Renal cortical epithelial cell (primary cell): ENCODE measurements at places on chromosomes 16 and 17. TPM values are rescaled to one million over a fixed set of nuclear protein-coding genes. Genes with fewer than 3 reads are reported as not detected.

DNA sequence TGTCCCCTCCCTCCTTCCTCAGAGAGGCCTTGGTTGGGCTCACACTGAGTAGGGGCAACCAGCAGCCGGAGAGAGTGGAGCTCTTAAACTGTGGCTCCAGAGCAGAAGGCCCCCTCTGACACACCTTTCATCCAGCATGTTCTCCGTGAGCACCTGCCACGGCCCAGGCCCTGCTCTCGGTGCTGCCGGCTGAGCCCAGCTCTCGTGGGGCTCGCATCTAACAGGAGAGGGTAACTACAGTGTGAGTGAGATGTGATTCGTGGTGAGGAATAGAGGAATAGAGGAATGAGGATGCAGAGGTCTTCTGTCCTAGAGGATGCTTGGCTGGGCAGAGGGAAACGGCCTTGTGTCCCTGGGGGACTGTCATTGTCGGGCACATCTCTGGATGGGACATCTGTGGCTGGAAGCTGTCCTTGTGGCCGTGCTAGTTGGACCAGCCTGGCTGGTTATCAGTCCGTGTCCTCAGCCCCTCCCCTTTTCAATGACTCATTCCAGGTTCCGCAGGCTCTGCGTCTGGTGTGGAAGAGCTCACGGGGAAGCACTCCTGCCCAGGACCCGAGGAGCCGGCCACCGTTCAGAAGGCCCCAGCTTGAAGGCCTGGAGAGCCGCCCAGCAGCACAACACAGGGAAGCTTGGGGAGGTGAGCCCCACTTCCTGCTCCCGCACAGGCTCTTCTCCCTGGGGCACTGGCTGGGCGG lies 11.9 kb upstream of the DNASE1 start:
- no peak for DNase-seq

DNA sequence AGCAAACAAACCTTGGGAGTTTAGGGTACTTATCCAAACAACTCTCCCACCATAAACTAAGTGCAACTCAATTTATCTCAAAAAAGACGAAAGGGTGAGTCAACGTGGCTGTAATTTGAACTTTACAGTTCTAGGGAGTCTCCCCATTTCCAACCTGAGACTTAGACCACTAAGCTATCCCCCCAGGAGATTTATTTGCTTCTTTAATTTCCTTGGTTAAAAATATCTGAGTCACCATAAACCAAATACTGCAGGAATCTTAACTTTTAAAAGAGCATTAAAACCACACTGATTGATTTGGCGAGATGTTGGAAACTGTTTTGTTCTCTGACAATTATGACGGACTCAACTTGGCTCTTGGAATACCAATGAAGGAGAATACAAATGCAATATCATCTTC lies 299.3 kb upstream of the SOX9 start:
- DNase-seq, result peak; percentile 2

DNA sequence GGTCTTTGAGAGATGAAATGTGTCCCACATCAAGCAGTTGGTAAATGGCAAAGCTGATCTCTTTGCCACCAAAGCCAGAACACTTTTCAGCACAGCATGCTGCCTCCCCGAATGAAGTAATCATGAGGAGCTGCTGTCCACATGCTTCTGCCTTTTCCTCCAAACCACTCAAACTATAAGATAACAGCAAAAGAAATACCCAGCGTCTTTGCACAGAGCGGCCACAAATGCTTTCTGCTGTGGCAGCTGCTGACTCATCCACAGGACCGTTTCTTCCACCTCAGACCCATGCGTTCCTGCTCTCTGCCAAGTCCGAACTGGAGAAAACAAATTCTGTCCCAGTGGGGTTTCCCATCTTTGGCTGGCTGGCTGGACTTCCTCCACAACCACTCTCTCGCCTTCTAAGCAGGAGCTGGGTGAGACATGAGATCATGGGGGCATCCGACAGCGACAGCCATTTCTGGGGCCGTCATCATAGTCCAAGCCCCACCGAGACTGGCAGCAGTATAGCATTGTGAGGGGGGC lies 27.1 kb downstream of the TBC1D3B start:
- DNase-seq, result no peak

GRCh38 chr16:23521037-23521743 lies 10.9 kb upstream of the GGA2 start:
- no peak for DNase-seq

DNA sequence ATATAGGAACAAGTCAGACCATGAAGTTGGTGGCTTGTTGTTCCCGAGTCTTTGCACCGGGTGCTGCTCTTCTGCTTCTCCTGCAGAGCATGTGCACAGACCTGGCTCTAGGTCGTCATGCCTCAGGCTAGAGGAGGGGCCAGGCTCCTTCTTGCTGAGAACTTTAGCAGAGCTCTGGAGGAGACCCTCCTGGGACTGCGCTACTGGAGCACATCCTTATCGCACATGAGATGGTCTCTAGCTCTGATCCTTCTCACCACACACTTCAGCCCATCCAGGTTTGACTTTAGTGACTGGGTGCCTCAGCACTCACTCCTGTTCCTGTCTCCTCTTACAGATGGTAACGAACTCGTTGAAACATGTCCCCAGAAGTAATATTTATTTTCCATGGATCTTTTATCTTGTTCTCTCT lies 14.9 kb downstream of the FOXK2 start:
- DNase-seq, result no peak

PPM1E gene
- total RNA-seq, result 0.17 and 0.89 TPM in 2 replicates

GRCh38 chr16:11032000-11032921 lies 87.9 kb downstream of the CLEC16A start:
- DNase-seq, result no peak
